ENCODE measurements at places on chromosomes 13 and 19. TPM values are rescaled to one million over a fixed set of nuclear protein-coding genes. Genes with fewer than 3 reads are reported as not detected.

GRCh38 chr13:74039667-74040066 is 94.5 kb downstream of the KLF12 start:
- no peak for DNase-seq

GRCh38 chr13:75447493-75447892 is 34.5 kb downstream of the TBC1D4 start:
- DNase-seq, result no peak

The UQCRFS1 gene
- 60.6 TPM for total RNA-seq

The SHISA7 gene
- total RNA-seq, result not detected

GRCh38 chr19:15701757-15702533 is 25.9 kb upstream of the OR10H2 start:
- no peak for DNase-seq

The ZNF430 gene
- total RNA-seq, result 9.8 TPM

The HNRNPL gene
- 315 TPM for total RNA-seq

DNA sequence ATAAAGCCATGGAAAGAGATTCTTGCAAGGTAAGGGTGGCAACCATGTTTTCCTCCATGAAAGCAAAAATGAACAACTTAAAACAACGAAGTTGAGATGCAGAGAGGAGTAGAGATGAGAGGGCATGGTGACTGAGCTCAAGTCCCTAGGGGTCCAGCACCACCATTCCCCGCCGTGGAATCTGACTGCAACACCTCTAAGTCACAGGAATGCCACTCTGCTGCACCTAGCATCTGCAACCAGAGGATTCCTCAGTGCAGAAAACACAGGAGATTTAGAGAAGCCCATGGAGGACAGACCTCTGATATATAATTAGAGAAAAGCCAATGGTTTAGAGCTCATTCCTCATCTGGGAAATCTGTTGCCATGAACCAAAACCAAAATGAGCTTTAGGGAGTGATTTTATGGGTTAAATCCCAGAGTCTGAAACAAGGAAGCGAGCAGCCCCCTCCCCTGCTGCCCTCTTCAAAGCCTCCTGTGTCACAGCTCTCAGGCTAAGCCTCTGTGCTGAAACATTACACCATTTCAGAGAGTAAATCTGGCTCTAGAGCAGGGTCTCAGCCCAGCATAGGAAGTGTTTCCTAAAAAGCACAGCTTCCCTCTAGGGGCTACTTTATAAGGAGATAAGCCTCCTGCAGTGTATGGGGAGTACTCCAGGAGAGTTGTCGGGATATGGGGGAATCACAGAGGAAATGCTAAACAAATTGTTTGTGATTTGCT is 1043.6 kb downstream of the UQCRFS1 start:
- DNase-seq, result no peak

The HS6ST3 gene
- total RNA-seq, result 0.06 TPM

DNA sequence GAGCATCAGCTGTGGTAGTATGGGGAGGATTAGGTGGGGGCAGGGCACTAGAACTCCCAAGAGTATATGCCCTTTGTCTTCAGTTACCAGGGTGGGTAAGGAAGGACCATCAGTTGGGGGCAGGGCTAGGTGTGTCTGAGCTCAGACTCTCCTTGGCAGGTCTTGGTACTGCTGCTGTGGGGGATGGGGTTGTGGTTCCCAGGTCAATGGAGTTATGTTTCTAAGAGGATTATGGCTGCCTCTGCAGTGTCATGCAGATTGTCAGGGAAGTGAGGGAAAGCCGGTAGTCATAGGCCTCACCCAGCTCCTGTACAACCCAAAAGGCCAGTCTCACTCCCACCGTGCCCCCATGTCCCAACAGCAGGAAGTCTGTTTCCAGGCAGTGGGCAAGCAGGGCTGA is 8.8 kb upstream of the ZNF578 start:
- DNase-seq, result no peak

GRCh38 chr13:91132381-91132780 is 215.1 kb upstream of the MIR17HG start:
- DNase-seq, result no peak

DNA sequence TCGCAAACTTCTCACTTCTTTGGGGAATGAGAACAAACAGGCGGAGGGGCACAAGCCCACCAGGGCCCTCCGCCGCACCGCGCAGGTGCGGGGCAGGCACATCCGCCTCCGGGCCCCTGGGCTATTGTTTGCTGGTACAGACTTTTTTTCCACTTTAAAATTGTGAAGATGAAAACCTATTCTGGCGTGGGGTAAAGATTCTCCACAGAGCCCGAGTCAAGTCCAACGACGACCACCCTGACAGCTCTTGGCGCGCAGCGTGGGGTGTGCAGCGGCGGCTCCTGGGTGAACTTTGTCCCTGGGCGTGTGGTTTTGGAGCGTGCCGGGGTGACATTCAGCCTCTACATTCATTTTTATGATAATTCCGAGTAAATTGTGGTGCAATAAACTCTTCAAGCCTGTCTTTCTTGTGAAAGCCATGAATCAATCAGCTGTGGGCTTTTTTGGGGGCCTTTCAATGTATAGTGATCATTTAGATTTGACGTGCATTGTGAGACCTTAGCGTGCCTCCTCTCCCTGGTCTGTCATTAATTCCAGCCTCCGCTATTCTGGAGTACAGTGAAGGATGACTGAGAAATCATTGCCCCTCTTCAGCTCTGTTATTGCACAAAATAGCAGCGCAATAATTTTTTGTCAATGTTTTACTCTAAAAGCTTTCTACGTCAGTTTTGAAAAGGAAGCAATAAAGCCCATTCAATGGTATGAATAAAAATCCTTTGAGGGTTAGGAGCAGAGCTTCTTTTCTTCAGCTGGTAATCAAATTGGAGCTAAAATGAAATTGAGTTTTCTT is 90.0 kb downstream of the TEX29 start:
- DNase-seq, result no peak

The LAIR2 gene
- not detected for total RNA-seq

GRCh38 chr19:31908080-31908479 is 437.3 kb upstream of the ZNF507 start:
- no peak for DNase-seq

The PCDH20 gene
- total RNA-seq, result 0.62 TPM

The MEIOSIN gene
- not detected for total RNA-seq

All from PC-3 (cell line).